ENCODE measurements at places on chromosomes 5 and 9.

DNA sequence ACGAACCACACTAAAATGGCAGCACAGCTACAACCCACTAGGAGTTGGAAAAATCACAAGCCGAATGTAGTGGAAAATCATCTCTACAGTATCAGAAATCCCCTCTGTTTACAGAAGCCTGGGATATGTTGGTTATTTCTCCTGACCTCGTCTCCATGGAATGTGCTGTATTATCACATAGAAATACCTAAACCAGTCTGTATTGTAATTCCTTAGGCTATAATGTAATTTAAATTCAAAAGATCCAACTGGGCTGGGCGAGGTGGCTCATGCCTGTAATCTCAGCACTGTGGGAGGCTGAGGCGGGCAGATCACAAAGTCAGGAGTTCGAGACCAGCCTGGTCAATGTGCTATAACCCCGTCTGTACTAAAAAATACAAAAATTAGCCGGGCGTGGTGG lies 244.8 kb upstream of the MPDZ start:
- no peak for DNase-seq

DNA sequence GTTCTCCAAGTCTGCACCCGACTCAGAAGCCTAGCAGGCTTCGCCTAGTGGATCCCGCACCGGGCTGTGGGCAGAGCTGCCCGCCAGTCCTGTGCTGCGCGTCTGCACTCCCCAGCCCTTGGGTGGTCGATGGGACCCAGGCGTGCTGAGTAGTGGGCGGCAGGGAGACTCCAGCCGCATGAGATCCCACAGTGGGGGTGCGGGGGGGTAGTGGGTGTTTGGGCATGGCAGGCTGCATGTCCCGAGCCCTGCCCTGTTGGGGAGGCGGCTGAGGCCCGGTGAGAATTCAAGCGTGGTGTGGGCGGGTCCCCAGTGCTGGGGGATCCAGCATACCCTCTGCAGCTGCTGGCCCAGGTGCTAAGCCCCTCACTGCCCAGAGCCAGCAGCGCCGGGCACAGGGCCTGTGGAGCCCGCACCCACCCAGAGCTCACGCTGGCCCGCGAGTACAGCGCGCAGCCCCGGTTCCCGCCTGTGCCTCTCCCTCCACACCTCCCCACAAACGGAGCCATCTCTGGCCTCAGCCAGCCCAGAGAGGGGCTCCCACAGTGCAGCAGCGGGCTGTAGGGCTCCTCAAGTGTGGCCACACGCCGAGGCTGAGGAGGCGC lies 53.9 kb upstream of the BNC2 start:
- DNase-seq = no peak

DNA sequence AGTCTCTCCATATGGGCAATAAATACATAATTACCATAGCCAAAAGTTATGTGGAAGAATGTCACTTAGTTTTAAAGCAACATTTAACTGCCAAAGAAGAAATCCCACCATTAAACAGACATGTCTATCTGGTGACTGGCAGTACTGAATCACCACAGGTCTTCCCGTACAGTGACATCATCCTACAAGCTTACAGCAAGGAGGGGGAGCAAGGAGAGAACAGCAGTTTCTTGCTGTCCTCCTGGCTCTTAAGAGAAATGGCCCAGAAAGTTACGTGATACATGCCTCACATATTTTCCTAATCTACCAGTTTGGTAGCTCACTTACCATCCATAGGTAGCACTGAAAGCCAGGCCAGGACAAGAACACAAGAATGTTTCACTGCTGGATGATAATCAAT lies 671.0 kb downstream of the DMRTA1 start:
- DNase-seq = no peak

DNA sequence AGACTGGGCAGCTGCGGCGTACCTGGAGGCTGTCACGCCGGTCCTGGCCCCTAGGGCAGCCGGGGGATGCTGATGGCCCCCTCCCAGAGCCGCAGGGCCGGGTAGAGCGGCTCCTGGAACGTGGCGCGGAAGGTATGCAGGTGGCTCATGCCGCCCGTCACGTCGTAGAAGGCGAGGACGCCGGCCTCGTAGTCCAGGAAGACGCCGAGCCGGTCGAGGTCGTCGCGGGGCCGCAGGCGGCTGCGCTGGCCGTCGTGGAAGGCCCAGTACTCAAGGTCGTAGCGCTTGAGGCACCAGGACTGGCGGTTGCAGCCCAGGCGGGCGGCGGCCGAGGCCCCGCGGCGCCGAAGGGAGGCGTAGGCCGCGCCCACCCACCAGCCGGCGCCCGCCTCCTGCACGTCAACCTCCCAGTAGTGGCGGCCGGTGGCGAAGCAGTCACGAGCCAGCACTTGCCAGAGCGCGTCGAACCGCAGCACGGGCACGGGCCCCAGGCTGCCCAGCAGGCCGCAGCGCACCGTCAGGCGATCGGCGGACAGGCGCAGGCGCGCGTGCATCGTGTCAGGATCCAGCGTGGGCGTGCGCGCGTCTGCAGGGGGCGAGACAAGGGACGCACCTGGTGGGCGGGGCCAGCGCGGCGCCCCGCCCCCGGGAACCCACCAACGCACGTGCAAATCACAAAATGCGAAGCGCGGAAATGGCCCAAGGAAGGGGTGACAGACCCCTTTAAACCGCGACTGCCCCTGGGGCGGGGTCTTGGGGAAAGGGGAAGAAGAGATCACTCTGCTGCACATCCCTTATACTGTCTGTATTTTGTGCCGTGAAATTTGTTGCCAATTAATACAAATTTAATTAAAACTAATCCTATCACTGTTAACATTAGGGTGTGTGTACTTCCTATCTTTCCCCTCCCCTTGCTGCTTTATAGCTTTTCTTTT lies 31.2 kb downstream of the NANS start:
- DNase-seq = no peak

DNA sequence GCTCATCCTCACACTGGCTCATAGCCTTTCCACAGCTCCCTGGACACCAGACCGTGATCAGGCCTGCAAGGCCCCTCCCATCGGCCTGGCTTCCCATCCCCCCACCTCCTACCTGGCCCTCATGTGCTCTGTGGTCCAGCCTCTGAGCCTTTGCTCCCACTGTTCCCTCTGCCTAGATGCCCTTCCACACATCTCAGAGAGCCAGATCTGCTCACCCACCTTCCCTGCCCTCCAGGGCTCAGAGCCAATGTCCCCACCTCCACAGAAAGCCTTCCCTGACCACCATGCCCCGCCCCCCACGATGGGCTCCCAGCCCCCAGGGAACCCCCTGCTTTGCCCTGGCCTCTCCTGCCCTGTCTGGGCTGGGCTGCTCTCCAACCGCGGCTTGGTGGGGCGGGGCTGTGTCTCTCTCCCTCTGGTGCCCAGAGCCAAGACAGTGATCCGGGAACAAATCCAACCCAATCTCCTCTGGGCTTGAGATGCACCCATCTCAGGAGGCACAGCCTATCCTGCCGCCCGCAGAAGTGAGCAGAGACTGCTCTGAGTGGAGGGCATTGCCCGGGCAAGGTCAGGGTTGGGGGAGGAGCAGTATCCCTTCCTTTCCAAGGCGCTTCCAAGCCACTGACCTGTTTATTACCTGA lies 1.6 kb downstream of the NINJ1 start:
- DNase-seq = no peak

DNA sequence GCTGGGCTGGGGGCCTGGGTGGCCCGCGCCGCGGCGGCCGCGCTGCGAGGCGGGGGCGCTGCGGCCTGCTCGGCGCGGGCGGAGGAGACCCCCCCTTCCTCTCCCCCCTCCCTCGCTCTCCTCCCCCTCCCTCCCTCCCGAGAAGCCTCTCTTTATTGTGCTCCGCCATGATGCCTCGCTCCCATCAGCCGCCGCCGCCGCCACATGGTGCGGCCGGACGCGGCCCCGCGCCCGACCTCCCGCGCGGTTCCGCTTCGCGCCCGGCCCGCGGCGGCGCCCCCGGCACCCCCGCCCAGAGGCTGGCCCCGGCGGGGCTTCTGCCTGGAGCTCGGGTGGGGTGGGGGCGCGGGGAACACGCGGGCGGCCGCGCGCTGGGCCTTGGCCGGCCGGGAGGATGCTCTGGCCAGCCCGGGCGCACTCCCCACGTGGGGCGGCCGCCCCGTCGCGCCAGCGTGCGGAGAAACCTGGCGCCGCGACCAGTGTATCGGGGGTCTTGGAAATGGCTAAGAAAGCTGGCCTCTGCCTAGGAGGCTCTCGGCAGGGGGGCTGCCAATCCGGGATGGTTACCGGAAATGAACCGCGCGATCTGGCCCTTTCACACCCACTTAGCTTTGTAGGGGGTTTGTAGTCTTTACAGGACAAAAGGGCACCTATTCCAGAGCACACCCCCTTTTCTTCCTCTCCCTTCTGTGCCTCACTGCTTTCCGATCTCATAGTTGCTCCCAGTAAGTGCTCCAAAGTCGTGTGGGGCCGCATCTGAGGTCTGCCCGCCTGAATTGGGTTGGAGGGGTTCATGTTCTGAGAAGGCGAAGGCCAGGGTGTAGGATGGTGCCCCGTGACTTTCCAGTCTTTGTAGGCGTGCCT lies 1.0 kb downstream of the SET start:
- DNase-seq = no peak
